ENCODE measurements at places on chromosomes 16 and 17. TPM values are rescaled to one million over a fixed set of nuclear protein-coding genes. Genes with fewer than 3 reads are reported as not detected.
A peak's percentile ranks its signal among the peaks of the same experiment; 100 is the strongest.

GRCh38 chr17:82931699-82932517 is 92.1 kb upstream of the ZNF750 start:
- no peaks in the 10 kb centered on the region for H3K27me3 ChIP-seq
- DNase-seq: peak; percentile 60
- H3K4me3 ChIP-seq: no peak overlapping the region

DNA sequence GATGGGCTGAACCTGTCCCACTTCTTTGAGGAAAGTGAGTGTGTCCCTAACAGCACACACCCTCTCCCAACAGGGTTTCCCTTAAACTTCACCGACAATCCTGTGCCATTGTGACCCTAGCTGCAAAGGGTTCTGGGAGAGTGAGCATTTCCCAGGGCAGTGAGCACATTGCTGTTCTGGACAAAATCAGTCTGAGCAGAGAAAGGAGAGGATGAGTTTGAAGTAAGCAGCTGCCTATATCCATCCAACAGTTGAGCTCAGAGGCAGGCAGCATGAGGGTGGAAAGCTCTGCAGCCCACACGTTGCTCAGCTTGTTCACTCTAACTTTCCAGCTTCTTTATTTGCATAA is 296.5 kb upstream of the MAF start:
- H3K4me3 ChIP-seq: no peak overlapping the region
- DNase-seq: no peak
- peak overlapping the region; percentile 38 for H3K27ac ChIP-seq
- H3K27me3 ChIP-seq: peaks cover 3% of the 10 kb centered on the region
- H3K4me1 ChIP-seq: peaks cover 6% of the 10 kb centered on the region

DNA sequence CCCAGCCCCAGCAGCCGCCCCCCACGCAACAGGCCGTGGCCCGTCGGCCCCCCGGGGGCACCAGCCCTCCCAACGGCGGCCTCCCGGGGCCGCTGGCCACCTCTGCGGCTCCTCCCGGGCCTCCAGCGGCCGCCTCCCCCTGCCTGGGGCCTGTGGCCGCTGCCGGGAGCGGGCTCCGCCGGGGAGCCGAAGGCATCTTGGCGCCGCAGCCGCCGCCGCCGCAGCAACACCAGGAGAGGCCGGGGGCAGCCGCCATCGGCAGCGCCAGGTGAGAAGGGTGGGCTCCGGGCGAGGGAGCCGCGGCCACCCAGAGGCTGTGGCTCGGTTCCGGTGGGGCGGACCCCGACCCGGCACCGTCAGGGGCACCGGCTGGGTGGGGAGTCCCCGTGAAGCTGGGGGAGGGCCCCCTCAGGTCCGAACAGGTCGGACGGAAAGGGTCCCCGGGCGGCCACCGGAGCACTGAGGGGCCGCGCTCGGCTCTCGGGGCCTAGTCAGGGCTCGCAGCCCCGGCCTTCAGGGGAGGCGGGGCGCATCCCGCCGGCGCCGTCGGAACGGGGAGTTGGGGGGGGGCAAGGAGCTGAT is 583 bp downstream of the ATXN2L start:
- no peak for DNase-seq
- peaks cover 20% of the 10 kb centered on the region for H3K36me3 ChIP-seq
- H3K27me3 ChIP-seq: no peaks in the 10 kb centered on the region
- peaks cover 27% of the 10 kb centered on the region for H3K4me1 ChIP-seq

The CD300LB gene
- total RNA-seq: not detected

DNA sequence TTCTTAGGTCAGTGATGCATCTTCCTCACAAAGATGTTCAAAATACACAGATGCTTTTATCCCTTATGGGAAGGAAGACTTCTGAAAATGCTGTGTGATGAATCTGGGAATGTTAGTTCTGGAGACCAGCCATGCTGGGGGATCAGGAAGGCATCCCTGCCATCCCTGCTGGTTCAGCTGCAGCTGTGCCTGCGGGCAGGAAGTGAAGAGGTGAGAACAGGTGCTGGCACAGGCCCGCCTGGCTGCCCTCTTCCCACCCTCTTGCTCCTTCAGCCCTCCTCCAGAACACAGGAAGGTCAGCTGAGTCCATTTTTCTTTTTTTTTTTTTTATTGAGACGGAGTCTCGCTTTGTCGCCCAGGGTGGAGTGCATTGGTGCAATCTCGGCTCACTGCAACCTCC is 15.2 kb downstream of the RAB11FIP3 start:
- DNase-seq: no peak
- H3K4me3 ChIP-seq: no peak overlapping the region

DNA sequence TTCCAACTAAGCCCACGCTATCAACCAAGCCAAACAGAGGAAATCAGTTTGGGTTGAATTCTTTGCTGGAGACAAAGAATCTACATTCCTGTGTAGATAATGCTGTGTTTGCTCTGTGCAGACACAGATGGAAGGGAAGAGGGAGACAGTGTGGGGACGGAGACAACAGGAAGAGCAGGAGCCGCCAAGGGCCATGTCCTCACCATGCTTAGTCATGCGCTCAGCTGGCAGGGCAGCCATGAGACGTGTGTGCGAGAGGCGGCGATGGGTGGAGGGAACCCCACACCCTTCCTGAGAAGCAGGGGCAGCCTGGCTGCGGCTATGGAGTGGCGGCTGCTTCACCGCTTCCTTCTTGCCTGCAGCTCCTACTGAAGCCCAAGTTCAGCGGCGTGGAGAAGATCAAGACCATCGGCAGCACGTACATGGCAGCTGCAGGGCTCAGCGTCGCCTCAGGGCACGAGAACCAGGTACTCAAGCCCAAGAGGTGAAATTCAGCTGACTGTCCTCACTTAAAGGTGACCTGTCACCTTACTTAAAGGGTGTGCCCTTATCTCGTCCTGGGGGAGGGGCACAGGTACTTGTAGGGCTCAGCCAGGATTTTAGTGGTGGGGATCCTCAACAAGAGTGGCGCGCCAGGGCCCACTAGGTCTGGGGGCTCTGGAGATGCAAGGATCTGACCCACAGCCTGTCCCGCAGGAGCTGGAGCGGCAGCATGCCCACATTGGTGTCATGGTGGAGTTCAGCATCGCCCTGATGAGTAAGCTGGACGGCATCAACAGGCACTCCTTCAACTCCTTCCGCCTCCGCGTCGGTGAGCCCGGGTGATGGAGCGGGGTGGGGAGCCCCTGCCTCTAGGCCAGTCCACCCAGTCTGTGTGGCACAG is 47.5 kb downstream of the ADCY7 start:
- peak overlapping the region; percentile 21 for H3K27ac ChIP-seq
- peaks cover 35% of the 10 kb centered on the region for H3K4me1 ChIP-seq
- no peaks in the 10 kb centered on the region for H3K27me3 ChIP-seq

DNA sequence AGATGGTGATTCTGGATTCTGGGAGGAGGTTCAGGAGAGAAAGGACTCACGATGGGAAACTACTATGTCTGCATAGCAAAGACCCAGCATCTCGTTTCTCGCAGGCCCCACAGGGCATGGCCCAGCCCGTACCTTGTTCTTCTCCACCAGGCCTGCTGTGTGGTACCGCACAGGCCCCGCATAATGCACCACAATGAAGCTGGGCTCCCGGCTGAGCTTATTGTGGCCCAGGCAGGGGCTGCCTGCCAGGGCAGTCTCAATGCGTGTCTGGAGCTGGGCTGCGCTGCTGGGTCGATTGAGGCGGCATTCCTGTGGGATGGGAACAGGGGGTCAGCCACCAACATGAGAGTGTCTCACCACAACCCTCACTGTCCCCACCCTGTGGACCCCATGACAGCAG is 20.4 kb downstream of the ZNHIT3 start:
- H3K27ac ChIP-seq: no peak overlapping the region
- H3K4me3 ChIP-seq: no peak overlapping the region
- no peaks in the 10 kb centered on the region for H3K4me1 ChIP-seq
- no peaks in the 10 kb centered on the region for H3K27me3 ChIP-seq
- peaks cover 4% of the 10 kb centered on the region for H3K36me3 ChIP-seq

The KRTAP4-2 gene
- total RNA-seq: not detected

The ULK2 gene
- total RNA-seq: 16.7 TPM

The NATD1 gene
- 9.8 TPM for total RNA-seq

The TP53TG3C gene
- total RNA-seq: not detected

The CTRB2 gene
- not detected for total RNA-seq

The PIK3R6 gene
- not detected for total RNA-seq

DNA sequence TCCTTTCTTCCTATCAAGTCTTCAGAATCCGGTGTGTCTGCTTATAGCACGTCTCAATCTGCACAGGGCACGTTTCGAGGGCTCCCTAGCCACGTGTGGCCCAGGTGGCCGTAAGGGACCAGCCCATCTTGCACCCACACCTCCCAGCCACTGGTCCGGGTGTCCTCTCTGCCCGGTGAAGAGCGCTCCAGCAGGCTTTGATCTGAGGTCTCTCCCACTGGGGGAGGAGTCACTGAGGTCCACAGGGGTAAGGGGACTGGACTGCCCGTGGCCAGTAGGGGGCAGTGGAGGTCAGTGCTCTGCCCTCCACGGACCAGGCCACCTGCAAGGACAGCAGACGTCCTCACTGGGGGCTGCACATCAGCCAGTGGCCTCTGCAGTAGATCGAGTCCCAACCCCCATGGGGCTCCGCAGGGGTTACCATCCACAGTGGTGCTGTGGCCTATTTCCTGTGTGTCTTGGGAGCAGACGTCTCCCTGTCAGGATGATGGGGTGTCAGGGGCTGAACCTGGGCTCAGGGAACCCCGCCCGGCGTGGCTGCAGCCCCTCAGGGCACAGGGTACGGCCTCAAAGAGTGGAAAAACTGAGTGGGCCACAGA is 204.1 kb upstream of the CIBAR2 start:
- no peaks in the 10 kb centered on the region for H3K27me3 ChIP-seq
- no peak overlapping the region for H3K4me3 ChIP-seq
- no peaks in the 10 kb centered on the region for H3K36me3 ChIP-seq
- H3K27ac ChIP-seq: no peak overlapping the region
- no peak for DNase-seq
- H3K4me1 ChIP-seq: peaks cover 46% of the 10 kb centered on the region

The SLC39A11 gene
- total RNA-seq: 39.9 TPM

DNA sequence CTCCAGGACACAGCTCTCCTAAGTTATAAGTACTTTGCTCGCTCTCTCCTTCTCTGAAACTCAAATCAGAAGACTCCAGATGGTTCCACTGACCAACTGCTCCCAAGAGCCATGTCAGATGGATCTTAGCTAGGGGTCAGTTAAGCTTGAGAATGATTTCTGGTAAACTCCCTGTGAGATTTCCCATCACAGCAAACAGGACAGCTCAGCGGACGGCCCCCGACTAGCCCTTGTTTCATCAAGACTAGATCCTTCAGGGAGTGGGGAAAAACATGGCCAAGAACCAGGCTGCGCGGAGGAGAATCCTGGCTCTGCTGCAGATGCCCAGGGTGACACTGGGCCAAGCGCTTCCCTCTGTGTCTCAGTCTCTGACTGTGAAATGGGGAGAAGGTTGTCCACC is 159.8 kb downstream of the C16orf78 start:
- H3K27me3 ChIP-seq: peaks cover 39% of the 10 kb centered on the region
- H3K4me1 ChIP-seq: peaks cover 64% of the 10 kb centered on the region
- peaks cover 3% of the 10 kb centered on the region for H3K36me3 ChIP-seq
- DNase-seq: no peak
- H3K4me3 ChIP-seq: no peak overlapping the region
- no peak overlapping the region for H3K27ac ChIP-seq

The CCDC154 gene
- 2.2 TPM for total RNA-seq

The ESRP2 gene
- 65.6 TPM for total RNA-seq

DNA sequence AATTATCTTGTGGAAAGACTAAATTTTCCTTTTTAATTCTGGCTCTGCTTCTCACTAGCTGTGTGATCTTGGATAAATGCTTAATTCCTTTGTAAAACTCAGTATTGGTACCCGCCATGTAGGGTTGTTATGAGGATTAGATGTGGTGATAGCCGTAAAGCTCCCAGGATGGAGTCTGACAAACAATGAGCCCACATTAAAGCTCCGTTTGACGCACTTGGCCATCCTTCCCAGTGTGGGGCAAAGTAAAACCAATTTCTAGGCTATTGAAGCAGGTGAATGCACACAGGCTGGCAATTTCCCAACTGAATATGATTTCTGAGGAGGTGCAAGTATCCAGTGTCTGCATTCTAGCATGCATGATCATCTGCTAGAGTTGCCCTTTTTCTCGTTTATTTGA is 123.6 kb downstream of the MRTFB start:
- no peak for DNase-seq
- H3K4me3 ChIP-seq: no peak overlapping the region
- no peaks in the 10 kb centered on the region for H3K27me3 ChIP-seq

DNA sequence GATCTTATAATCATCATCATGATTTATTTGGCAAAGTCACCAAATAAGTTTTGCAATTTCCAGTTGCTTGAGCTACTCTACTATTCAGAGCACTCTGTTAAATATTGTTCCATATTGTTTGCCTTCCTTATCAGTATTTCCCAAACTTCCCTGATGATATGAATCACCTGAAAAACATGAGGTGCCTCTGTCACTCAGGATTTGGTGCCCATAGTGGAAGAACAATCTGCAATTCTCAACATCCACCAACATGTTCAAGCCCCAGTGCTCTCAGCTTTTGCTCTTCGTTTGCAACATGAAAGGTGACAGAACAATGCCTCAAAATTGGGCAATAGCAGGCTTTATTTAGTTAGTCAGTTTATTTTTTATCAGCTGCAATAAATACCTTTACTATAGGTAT is 28.6 kb upstream of the WSB1 start:
- no peak for DNase-seq
- no peaks in the 10 kb centered on the region for H3K27me3 ChIP-seq
- H3K27ac ChIP-seq: no peak overlapping the region
- no peak overlapping the region for H3K4me3 ChIP-seq
- H3K36me3 ChIP-seq: no peaks in the 10 kb centered on the region
- no peaks in the 10 kb centered on the region for H3K4me1 ChIP-seq

DNA sequence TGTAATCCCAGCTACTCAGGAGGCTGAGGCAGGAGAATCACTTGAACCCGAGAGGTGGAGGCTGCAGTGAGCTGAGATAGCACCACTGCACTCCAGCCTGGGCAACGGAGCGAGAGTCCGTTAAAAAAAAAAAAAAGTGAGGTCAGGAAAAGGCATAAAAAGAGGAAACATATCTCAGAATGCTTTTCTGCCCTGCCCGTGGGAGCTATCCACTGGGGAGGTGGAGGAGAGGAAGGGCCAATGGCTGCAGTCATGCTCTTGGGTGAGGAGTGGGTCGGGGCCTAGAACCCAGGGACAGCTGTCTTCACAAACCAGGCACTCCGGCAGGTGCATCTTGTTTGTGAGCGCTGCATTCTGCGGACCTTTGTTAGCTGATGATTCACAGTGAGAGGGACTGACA is 60.0 kb upstream of the CDC42EP4 start:
- H3K27me3 ChIP-seq: no peaks in the 10 kb centered on the region
- H3K4me3 ChIP-seq: no peak overlapping the region
- no peak for DNase-seq
- no peak overlapping the region for H3K27ac ChIP-seq

The ZNF469 gene
- 0.43 TPM for total RNA-seq

The SNF8 gene
- total RNA-seq: 117 TPM
